Nephron progenitor cell (in vitro differentiated cells): ENCODE measurements at places on chromosomes 6 and 20.

DNA sequence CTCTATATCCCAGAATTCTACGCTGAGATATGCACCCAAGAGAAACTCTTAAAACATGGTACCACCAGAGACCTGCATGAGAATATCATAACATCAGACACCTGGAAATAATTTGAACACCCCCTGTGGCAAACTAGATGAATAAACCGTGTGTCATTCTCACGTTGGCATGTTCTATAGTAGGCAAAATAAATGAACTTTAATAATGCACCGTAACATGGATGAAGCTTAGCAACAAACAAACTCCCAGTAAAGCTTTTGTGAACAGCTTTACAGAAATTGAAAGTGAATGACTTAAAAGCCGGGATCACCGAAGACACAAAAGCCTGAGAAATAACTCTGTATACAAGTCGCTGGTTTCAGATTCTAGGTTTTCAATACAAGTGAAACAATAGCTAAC lies 1166.8 kb upstream of the CITED2 start:
- DNase-seq, result no peak

DNA sequence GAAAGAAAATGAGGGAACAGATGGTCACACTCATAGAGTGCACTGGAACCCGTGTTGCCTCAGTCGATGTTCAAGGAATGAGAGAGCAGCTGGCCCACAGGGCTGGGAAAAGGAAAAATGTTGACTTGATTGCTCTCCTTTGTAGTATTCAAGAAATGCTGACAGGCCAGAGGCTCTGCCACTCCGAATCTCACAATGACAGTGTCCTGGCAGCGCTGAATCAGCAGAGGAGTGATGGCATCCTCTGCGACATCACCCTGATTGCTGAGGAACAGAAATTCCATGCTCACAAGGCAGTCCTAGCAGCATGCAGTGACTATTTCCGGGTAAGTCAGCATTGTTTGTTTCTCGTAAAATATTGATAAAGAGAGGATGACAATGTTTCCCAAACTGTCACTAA lies 51.3 kb downstream of the KLHL32 start:
- DNase-seq, result no peak

- DNase-seq, result no peak
These were observed 116.6 kb downstream of the FOXO3 start for GRCh38 chr6:108677357-108677756.

GRCh38 chr6:1641343-1641885 lies 31.7 kb downstream of the FOXC1 start:
- no peak for DNase-seq

GRCh38 chr20:32646486-32646885 lies 27.3 kb downstream of the C20orf203 start:
- DNase-seq, result no peak

DNA sequence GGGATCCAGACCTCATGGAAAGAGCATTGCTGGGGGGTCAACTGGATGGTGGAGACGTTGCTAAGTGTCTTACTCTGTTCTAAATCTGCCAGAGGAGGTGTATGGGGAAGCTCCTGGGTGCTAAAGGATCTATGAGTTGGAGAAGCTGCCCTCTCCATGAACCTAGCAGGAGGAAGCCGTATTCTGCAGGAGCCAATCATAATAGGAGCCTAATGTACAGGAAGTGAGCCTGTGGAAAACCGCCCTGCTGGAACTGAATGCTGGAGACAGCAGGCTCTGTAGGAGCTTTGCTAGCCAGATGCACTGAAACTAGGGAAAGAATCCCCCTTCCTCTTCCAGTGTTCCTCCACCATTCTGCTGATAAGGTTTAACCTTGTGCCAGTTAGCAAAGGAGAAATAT lies 10.9 kb downstream of the CASP8AP2 start:
- no peak for DNase-seq

GRCh38 chr6:137218473-137218916 lies 690 bp downstream of the IFNGR1 start:
- peak; percentile 9 for DNase-seq

GRCh38 chr6:142702501-142703460 lies 242.2 kb downstream of the HIVEP2 start:
- no peak for DNase-seq

GRCh38 chr6:90496258-90497016 lies 90.4 kb downstream of the MAP3K7 start:
- peak; percentile 37 for DNase-seq

DNA sequence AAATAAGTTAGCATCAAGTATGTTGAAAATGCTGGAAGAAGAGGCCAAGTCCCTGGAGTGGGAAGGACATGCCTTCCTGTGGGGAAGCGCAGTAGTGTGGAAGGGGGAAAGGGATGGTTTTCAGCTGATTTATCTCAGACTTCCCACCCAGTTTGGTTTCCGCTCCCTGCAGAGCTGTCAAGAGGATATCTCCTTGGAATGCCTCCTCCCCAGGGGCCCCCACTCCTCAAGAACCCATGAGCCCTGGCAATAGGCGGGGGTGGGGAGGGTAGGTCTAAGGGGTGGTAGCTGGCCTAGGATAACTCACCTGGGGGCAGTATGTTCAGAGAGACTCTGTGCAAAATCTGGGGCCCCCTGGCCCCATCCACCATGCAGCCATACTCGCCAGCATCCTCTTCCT lies 696 bp downstream of the TREML1 start:
- no peak for DNase-seq

DNA sequence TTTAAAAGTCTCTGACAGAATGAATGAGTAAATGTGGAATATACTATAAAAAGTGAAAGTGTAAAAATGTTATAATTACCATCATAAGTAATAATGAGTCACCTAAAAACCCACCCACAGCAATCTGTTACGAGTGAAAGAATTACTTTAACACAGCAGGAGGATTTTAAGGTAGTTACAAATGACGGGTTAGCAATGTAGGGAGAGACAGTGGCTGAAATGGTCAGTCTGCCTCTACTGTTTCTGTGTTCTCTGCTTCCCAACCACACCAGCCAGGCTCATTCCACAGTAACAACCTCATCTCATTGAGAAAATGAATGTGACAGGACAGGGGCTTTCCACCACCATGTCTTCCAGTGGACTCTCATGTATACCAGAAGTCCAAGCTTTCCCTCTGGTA lies 124.4 kb upstream of the KCNK16 start:
- DNase-seq, result no peak

GRCh38 chr6:157455731-157456523 lies 74.9 kb downstream of the ZDHHC14 start:
- DNase-seq, result no peak

GRCh38 chr6:85449388-85449817 lies 480 bp upstream of the NT5E start:
- DNase-seq, result no peak

DNA sequence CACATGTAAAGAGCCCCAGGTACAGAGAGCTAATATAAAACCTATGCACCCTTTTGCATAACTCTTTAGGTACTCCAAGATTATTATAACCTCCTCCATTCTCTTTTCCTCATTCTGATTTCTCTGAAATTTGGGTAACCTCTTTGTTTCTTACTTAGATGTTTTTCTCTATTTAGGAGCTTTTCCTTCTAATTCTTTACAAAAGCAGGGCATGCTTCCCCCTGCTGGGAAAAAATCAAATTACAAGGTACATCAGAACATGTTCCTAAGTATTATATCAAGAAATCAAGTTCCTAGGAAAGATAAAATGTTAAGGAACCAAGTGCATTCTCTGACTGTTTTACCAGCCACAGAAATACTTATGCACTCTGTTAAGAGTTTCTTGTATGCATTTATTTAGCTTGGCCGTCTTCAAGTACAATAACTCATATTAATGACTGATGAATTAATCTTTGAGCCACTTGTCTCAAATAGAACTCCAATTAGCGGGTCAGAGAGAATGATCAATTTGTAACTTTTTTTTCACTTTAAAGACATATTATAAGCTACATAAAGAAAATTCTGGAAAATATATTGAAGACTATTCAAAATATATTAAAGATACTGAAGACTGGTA lies 2.1 kb downstream of the KHDRBS2 start:
- DNase-seq, result peak; percentile 20

DNA sequence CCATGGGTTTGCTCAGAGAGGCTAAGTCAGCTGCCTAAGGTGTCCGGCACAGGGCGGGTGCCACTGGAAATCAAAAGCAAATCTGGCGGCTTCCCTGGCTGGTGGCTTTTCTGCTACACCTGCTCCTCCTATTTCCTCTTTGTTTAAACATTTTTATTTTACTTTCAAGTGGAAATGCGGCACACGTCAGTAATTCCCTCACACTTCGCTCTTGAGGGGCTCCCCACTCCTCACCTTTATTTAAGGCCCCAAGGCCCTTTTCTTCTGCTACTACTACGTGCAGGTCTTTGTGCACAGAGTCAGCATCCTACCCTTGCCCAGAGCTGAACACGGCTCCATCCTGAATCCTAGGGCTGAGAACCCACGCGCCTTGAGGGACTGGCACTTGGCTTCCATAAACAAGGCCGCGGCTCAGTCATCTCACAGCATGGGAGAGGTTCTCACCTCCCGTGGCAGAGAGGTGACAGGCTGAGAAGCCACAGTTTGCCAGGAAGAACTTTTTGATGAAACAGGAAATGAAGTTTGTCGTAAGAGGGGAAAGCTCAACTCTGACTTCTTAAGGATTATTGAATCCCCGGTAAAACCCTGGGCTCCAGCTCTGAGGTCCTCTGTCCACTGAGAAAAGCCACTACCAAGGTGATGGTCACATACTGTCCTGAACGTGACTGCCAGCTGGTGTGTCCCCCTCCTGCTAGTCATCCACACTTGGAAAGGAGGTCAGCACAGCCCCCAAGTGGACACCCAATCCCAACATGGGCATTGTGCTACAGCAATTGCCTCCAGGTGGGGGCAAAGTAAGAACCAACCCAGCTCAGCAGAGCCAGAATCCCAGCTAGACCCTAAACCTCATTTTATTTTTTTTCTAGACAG lies 48.0 kb downstream of the NFATC2 start:
- no peak for DNase-seq

DNA sequence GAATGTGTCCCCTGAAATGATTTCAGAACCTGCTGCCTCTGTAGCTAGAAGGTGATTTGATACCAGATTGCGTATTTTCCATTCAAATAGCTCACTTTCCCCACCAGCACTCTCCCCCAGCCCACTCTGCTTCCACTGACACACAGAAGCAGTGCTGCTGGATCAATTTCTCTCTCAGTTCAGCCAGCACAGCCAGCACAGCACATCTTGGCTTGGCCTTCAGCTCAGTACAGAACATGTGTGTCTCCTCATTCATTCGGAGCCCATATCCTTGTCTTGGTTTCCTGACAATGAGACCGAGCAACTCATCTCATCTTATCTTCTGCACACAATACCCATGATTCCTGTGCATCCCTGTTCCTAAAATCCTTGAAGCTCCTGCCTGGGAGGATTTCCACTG lies 33.8 kb upstream of the CD83 start:
- no peak for DNase-seq

- DNase-seq, result no peak
These were observed 60.3 kb downstream of the UTRN start for GRCh38 chr6:144345451-144345850.

- DNase-seq, result no peak
These were observed 28.8 kb upstream of the ZBP1 start for GRCh38 chr20:57648878-57649616.

DNA sequence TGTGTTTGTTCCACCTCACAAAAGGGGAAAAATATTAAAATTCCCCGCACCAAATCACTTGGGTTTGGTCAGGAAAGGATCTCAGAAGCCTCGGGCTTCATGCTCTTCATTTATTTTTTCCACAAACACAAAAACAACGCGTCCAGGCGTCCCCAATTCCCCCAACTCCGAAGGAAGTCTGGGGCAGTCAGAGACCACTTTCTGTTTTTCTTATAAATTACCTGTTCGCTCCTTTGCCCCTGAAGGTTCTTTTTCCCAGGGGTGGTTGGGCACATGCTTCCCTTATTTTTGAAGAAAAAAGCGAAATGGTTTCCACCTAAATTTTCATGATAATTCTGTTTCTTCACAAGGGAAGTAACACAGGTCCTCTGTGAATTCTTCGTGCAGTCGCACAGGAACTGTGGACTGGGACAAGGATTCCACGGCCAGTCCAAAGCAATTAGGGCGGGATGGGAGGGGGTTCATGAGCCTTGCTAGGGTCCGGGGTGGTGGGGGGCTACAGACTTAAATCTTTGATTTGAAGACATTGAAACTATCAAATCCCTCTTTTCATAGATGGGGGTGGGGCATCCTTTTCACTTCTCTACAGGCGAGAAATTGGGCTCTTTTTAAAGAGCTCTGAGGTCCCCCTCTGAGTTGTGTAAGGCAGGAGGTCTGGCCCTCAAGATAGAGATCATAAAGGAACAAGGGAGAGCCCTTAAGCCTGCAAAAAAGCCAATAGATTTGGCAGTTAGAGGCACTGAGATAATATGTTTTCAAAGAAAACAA lies 30.5 kb upstream of the HFE start:
- DNase-seq, result no peak

- DNase-seq, result no peak
These were observed 76.5 kb downstream of the NRN1 start for GRCh38 chr6:5930143-5930770.

DNA sequence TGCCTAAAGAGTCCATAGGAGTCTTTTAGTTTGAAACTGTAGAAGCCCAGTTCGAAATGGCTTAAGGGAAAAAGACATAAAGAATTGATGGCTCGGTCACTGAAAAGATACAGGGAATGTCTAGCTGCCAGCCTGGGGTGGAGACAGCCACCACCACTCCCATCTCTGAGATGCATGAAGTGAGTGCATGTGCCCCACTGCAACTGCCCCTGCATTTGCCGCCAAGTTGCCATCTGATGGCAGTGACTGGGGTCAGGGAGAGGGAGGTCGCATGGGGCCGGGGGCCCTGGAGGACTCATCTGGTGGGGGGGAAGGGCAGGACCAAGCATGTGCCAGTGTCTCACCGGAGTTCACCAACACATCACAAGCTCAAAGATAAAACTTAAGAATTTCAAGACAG lies 385.8 kb upstream of the SULF2 start:
- no peak for DNase-seq
